Stimulated activated CD8-positive, alpha-beta memory T cell treated with anti-CD3 and anti-CD28 coated beads, Interleukin-15, amount 100 ng/mL, for 4 hours (primary cell): ENCODE measurements at places on chromosomes 11 and 22.

DNA sequence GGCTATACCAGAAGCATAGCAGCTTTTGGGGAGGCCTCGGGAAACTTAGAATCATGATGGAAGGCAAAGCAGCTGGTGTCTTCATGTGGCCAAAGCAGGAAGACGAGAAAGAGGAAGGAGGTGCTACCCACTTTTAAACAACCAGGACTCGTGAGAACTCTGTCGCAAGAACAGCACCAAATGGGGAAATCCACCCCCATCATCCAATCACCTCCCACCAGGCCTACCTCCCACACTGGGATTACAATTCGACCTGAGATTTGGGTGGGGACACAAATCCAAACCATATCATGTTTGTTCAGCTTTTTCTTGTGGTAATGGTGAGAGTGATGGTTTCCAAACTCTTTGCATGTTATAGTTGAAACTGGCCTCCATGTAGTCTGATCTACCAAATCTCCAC, 32.5 kb upstream of the OR10D3 start:
- DNase-seq: no peak

DNA sequence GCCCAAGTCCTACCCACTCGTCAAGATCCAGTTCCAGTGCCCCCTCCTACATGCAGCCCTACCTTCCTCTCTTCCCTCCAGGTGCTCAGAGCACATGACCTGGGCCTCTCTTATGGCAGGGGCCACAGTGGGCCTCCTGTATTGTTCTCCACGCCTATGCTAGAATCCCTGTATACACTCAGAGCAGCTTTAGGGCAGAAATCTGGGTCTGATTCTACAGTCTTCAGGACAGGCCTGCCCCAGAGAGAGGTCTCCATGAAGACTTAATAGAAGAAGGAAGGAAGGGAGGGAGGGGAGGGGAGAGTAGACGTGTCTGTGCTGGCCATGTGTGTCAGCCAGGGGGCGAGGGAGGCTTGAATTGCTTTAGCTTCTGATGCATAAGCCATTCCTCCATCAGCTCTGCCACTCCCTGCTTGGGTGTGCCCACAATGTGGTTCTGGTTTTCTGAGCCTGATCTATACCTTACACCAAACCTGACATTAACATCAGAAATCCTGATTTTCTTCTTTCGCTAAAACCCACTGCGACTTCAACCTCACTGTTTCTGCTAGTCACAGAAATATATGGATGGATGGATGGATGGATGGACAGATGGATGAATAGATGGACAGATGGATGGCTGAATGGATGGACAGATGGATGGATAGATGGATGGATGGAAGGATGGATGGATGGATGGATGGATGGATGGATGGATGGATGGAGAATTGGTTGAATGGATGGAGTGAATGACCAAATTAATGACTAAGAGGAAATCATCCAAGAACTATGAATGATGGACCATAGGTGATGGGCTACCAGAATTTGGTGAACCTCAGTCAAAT, 56.6 kb upstream of the PRDM11 start:
- DNase-seq: no peak

DNA sequence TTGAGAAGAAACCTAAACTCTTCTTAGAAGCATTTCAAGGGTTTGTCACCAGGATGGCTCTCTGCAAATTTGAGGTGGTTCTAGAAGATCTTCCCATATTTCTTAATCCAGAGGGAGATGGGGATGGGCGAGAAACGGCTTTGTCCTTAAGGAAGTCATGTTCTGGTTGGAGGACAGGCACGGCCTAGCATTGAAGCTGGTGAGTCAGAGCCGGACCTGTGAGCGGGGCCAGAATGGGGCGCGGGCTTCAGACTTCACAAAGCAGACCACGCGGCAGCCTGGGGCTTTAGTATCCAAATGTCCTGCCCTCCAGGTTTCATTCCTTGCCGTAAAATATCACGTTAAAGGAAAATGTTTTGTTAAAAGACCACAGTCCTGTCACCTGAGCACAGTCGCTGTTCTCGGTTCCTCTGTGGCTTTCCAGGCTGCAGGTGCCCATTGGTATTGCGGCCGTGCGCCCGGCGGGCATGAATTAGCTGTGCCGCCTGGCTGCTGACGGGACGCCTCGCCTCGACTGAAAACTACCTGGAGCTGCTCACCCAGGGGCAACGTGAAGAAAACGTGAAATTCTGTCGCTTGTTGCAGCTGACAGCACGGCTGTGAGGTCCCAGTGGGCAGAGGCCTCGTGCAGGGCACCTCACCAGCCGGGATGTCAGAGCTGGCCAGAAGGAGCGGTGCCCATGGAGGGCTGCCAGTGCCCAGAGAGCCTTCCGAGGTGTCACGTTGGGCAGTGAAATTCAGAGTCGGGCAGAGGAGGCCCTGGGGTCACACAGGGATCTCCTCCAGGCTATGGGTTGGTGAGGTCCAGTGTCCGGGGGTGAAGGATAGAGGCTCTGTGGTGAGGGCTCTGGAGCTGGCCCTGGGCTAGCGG, 59.0 kb downstream of the LRP5 start:
- no peak for DNase-seq

- no peak for DNase-seq
Observed at GRCh38 chr22:23122992-23123803, 18.6 kb downstream of the RSPH14 start.

DNA sequence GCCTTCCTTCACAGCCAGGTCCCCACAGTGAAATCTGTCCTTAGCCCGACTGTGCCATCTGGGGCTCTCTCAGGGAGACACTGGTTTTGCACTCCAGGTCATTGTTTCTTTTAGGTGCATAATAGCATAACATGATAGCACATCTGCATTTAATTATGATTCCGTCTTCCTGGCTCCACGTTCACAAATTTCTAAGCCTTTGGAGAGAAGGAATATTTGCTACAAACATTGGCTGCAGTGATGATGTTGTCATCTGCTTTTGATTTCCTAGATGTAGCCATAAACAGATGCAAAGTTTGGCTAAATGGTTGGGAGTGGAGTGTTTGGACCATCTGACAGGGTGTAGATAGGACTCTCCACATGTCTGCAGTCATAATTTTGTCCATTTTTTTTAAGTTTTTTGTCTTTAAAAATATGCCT, 12.0 kb upstream of the CAT start:
- DNase-seq: no peak

- DNase-seq: no peak
Observed at GRCh38 chr11:46472662-46472994, 81.1 kb upstream of the CHRM4 start.

GRCh38 chr11:65040520-65040846, 527 bp upstream of the SAC3D1 start:
- no peak for DNase-seq

- no peak for DNase-seq
Observed at GRCh38 chr11:75560644-75561043, 1.4 kb upstream of the SERPINH1 start.

DNA sequence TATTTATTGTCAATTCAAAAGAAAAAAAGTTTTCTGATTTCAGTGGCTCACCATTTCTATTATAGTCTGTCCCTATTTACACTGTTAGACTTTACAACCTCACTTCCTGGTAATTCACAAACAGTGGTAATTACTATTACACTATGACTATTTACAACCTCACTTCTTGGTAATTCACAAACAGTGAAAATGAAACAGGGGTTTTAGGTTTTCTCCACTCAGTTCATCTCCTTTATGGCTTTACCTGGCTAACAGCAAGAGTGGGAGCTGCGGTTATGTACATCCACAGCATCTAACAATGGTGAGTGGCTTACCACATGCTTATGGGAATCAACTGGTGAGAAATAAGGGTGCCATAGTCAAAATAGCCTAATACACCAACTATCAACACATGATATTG, 166.4 kb downstream of the CASP12 start:
- no peak for DNase-seq

DNA sequence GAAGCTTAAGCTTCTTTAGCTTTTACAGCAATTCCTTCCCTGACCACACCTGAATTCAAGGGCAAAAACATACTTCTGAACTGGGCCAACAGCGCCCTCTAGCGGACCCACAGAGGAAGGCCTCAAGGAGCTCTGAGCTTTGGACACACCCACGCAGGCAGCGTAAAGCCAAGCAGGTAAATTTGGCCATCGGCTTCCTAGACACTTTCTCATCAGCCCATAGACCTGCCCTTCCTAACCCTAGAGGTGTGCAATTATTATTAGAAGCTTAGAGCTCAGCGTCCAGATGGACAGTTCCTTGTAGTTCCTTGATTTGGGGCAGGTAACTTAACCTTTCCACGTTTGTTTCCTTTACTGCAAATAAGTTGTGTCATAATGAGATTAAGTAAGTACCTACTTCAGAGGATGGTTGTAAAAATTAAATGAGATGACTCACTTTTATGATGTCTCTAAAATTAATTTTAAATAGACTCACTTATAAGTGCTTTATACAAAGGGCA, 25.7 kb upstream of the HMGXB4 start:
- peak; percentile 31 for DNase-seq

GRCh38 chr11:69027704-69028372, 14.8 kb upstream of the MRGPRF start:
- no peak for DNase-seq

DNA sequence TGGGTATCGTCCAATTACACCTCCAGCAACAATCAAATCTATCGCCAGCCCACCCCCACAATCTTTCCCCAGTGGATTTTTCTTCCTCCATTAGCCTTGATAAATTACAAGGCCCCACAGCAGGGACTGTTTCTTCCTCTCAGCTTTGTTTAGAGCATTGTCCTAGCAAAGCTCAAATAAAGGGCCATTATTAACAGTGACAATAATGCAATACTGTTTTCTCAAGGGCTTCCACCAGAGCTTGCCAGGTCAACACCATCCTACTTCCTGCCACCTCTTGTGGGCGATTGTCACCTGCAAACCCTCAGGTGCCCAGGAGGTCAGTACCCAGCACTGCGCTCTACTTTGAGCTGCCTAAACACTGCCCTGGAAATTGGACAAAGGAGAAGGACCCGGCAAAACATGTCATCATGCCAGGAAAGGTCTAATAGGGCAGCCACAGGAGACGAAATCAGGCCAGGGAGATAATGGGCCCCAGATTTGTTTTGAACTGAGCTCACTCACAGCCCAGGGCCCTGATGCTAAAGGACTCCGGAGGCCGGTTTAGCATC, 95.2 kb downstream of the ABTB2 start:
- DNase-seq: no peak

- DNase-seq: no peak
Observed at GRCh38 chr11:67306769-67307544, 3.6 kb downstream of the SSH3 start.

DNA sequence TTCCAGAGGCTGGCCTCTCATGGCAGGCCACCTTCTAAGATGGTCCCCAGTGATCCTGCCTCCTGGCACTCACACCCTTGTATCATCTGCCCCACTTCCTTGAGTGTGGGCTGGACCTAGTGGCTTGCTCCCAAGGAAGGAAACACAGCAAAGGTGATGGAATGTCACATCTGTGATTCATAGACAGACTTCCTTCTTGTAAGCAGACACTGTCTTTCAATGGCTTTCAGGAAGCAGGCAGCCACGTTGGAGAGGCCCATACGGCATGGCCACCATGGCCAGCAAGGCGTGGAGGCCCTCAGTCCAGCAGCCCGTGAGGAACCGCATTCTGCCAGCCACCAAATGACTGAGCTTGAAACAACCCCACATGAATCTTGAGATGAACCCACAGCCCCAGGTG, 11.3 kb downstream of the LMO1 start:
- no peak for DNase-seq

- no peak for DNase-seq
Observed at GRCh38 chr22:49429066-49429465, 398.6 kb downstream of the BRD1 start.

DNA sequence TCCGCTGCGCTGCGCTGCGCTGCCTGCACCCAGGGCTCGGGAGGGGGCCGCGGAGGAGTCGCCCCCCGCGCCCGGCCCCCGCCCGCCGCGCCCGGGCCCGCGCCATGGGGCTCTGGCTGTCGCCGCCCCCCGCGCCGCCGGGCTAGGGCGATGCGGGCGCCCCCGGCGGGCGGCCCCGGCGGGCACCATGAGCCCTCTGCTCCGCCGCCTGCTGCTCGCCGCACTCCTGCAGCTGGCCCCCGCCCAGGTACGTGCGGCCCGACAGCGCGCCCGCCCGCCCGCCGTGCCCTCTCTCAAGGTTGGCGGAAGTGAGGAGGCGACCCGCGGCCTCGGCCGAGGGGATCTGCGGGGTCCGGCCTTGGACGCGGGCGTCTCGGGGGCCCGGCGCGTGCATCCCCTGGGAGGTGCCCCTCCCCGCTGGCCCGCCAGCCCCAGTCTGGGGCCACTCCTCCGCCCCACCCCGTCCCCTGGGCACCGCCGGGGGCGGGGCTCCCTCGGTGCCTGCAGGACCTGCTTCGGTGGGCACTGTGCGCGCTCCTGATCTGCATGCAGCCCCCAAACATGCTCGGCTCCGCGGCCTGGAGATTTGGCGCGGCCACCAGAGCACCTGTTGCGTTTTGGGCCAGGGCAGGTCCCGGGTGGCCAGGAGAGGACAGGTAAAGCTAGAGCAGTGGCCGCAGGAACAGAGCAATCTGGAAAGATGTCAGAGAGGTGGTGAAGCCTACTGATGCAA, 429 bp downstream of the VEGFB start:
- DNase-seq: no peak

GRCh38 chr11:86636275-86636674, 36.1 kb downstream of the ME3 start:
- DNase-seq: no peak

DNA sequence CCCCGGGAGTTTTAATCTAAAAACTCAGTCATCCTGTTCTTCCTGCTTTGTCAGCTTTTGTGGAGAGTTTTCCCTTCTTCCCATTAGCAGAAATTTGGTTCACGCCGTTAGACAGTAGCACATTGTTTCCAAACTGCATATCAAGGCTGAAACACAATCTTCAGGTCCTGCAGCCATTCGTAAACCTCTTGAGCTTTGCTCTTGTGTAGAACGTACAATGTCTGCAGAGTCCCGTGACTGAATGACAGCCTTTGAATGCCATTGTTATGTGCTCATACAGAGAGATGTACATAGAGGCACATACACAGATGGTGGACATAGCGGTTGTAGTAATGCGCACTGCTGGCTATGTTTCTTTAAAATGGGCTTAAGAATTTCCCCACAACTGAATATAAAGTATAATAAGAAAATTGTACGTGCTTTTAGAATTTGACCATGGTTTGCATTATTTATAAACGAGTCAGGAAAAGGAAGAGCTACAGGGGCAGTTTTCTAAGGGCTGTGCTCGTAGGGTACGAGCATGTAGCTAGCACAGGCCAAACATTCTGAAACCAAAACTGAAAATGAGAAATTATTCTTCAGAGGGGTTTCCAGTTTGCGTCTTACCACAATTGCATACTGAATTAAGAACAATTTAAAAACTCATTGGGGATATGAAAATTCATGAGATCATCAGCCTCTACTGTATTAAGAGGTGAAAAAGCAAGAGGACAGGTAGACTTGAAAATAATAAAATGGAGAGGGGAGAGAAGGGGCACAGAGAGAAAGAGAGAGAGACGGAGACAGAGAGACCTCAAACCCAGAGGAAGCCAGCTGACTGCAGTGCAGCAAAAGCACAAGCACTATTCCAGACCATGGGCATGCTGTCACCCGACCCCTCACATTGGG, 310.1 kb downstream of the CADM1 start:
- no peak for DNase-seq

DNA sequence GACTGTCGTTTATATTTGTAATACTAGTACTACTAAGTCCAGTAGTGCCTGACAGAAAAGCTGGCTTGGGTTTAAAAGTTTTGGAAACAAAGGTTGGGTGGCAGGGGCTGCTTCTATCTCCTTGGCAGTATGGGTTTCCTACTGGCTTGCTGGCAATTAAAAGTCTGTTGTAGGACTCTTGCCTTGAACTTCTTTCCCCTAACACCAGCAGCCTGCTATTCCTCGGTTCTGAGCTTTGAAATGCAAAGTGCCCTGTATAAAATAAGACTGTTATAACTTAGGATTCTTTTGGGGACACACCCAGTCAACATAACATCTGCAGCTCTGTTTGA, 1.3 kb downstream of the RNF169 start:
- DNase-seq: no peak

GRCh38 chr11:120272303-120272702, 32.4 kb downstream of the POU2F3 start:
- no peak for DNase-seq
